Activated CD4-positive, alpha-beta memory T cell treated with anti-CD3 and anti-CD28 coated beads for 36 hours (primary cell): ENCODE measurements at places on chromosomes 1 and 21. TPM values are rescaled to one million over a fixed set of nuclear protein-coding genes. Genes with fewer than 3 reads are reported as not detected.

Gene TRAF3IP3
- total RNA-seq, result 217 TPM

DNA sequence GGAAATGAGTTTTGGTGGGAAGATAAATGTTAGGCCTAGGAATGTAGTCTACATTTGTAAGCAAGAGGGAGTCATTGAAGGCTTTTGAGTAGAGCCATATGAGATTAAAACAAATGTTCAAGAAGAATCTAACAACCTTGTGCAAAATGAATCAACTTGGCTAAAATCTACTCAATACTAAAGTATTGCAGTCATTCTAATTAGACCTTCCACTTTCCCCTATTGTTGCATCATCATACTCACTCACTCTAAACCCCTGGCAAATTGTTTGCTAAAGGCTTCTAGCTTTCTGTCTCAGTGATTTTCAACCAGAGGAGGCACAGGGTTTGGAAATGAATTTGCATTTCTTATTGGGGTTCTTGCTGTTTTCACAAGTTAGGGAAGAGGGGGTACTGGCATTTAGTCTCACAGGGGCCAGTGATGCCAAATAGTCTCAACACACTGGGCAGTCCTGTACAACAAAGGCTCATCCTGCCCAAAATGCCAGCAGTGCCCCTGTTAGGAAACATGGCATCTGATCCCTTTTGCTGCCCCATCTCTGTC, 85.3 kb downstream of the SEC16B start:
- DNase-seq, result no peak

Gene TPTE
- total RNA-seq, result not detected

- DNase-seq, result no peak
Observed at GRCh38 chr1:198128533-198128932, 28.3 kb upstream of the NEK7 start.

- DNase-seq, result no peak
Observed at GRCh38 chr1:219179293-219179692, 5.6 kb downstream of the LYPLAL1 start.

GRCh38 chr1:10213186-10213705, 2.9 kb downstream of the KIF1B start:
- no peak for DNase-seq

Gene PYHIN1
- total RNA-seq, result 12.2 TPM

DNA sequence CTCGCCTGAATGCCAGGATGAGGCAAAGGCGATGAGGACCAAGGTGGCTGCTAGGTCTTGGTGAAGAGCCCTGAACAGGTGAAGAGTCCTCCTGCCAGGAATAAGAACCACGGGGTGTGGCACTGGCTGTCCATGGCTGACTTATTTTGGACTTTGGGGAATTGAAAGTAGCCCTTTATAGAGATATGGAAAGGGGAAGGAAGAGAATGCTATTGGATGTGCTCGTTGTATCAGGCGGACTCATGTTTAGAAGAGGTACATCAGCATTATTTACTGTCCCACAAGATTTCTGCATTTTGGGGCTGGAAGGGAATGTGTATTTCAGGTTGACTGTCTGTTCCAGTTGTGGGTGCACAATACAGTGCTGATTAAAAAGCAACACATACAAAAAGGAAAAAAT, 465.8 kb downstream of the DSCAM start:
- DNase-seq, result no peak

Gene ILDR2
- 12.5 TPM for total RNA-seq

DNA sequence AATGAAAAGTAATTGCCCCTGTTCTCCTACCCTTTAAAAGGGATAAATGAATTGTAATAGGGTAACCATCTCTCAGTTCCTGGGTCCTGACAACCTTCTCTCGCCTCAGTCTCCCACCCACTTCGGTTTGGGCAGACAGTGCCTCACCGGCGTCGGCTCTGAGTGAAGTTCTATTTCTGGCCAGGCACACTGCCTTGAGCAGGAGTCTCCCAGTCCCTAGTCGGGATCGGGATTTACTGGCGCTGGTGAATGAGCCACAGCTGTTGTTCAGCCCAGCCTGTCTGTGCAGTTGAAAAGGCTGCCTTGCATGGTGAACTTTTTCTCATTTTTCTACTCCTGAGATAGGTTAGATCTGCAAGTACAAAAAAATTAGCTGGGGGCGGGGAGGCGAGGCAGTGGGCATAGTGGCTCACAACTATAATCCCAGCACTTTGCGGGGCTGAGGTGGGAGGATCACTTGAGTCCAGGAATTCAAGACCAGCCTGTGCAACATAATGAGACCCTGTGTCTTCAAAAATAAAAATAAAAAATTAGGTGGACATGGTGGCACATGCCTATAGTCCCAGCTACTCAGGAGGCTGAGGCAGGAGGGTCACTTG, 7.4 kb downstream of the PLEKHM2 start:
- no peak for DNase-seq

- no peak for DNase-seq
Observed at GRCh38 chr1:94013367-94013878, 104.2 kb upstream of the GCLM start.

- peak; percentile 41 for DNase-seq
Observed at GRCh38 chr1:167249702-167250101, 29.0 kb downstream of the POU2F1 start.

Gene SMCP
- not detected for total RNA-seq

- DNase-seq, result no peak
Observed at GRCh38 chr21:41701749-41702148, 65.1 kb downstream of the RIPK4 start.

- peak; percentile 45 for DNase-seq
Observed at GRCh38 chr1:19661721-19662228, 2.9 kb upstream of the HTR6 start.

- peak; percentile 16 for DNase-seq
Observed at GRCh38 chr1:25996966-25997827, 666 bp downstream of the PAFAH2 start.

Gene RNF186
- not detected for total RNA-seq

Gene UHMK1
- 51.0 TPM for total RNA-seq

GRCh38 chr1:32874860-32875752, 4.4 kb upstream of the FNDC5 start:
- DNase-seq, result peak; percentile 1

- DNase-seq, result no peak
Observed at GRCh38 chr1:62732331-62732730, 44.1 kb upstream of the DOCK7 start.

Gene F5
- total RNA-seq, result 50.8 TPM

Gene DNALI1
- total RNA-seq, result 0.29 TPM

Gene UCHL5
- 77.5 TPM for total RNA-seq

GRCh38 chr1:160855181-160855981, 7.3 kb downstream of the CD244 start:
- DNase-seq, result no peak

GRCh38 chr1:14616632-14617396, 18.3 kb downstream of the KAZN start:
- DNase-seq, result no peak

Gene CXADR
- total RNA-seq, result 0.75 TPM
